ENCODE measurements at places on chromosomes 3 and 15.

DNA sequence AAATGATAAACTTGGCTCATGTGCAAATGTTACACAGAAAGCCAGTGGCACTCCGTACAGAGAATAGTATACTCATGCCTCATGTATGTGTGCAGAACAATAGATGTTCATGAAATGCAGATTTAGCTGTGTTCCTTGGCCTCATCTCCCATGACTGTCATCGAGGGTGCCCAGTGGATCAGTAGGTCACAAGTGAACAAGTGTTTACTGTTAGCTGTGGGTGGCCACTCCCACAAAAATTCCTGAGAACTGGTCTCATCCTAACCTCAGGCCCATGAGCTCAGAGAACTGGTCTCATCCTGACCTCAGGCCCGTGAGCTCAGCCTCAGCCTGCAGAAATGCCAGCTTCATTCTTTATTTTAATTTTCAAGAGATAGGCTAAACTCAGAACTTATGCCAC, 124.1 kb downstream of the GADL1 start:
- DNase-seq = no peak

- no peak for DNase-seq
These were observed 13.6 kb downstream of the RARRES1 start for GRCh38 chr3:158718490-158719170.

DNA sequence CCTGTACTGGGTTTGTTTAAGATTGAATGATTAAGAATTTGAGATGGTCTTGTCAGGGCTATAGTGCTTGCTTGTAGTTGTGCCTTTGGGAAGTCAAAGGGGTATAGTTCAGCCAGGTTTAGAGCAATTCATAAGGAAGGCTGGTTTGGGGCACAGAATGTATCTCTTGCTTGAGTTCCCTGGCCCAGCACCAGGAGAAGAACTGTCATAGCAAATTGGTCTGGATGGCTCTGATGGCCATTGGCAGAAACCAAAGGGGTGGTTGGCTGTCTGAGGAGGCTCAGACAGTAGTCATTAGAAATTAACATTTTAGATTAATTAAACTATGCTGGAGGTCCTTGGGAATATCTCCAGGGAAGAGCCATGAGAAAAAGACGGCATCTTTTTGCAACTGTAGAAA, 25.4 kb upstream of the OTOL1 start:
- no peak for DNase-seq

GRCh38 chr3:68751888-68752287, 180.5 kb downstream of the TAFA4 start:
- no peak for DNase-seq

DNA sequence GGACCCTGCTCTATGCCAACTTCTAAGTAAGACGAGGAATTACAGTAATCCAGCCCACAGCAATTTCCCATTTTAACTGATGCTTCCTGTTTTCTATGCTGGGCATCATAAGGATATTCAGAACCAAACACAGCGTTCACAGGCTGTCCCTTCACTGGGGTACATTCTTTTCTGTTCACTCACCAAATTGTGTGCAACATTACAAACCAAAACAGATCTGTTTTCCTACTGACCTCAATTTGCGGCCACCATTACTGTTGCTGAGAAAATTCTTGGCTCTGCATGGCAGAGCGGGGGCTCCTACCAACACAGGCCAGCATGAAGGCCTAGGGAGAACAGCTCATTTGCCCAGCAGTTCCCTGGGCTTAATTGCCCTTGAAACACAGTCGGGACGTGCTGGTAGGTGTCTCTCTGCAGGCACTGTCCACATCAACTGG, 76.5 kb downstream of the MYO1E start:
- no peak for DNase-seq

DNA sequence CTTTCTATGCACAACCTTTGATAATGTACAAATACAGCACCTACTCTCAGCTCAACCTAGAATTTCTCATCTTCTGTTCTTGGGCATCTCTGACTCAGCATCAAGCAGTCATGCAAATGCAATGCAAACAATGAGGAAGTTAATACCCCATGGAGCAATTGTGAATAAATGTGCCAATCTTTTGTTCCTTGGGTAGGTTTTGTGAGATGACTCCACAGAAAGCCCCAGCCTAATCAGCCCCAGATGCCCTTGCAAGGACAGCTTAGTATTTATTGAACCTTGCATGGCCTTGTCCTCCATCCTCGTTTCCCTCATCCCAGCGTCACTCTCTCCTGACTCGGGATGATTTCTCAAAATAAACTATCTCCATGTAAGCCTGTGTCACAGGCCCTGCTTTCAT, 494.7 kb upstream of the NECTIN3 start:
- DNase-seq = no peak

DNA sequence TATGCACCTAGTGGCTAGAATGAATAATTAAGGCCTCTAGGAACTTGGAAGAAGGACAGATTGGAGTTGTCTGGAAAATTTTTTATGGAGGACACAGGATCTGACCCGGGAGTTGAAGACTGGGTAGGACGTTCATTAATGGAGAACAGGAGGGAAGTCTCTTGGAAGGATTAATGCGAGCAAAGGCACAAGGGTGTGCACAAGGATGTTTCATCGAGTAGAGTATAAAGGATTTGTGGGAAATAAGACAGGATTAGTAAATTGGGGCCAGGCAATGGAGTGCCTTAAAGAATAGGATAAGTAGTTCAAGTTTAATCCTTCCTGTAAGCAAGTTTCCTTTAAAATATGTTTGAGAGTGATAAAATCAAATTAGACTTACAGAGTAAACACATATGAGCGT, 14.6 kb downstream of the LMOD3 start:
- no peak for DNase-seq

GRCh38 chr3:4976109-4976508, 3.1 kb upstream of the BHLHE40 start:
- peak; percentile 77 for DNase-seq

DNA sequence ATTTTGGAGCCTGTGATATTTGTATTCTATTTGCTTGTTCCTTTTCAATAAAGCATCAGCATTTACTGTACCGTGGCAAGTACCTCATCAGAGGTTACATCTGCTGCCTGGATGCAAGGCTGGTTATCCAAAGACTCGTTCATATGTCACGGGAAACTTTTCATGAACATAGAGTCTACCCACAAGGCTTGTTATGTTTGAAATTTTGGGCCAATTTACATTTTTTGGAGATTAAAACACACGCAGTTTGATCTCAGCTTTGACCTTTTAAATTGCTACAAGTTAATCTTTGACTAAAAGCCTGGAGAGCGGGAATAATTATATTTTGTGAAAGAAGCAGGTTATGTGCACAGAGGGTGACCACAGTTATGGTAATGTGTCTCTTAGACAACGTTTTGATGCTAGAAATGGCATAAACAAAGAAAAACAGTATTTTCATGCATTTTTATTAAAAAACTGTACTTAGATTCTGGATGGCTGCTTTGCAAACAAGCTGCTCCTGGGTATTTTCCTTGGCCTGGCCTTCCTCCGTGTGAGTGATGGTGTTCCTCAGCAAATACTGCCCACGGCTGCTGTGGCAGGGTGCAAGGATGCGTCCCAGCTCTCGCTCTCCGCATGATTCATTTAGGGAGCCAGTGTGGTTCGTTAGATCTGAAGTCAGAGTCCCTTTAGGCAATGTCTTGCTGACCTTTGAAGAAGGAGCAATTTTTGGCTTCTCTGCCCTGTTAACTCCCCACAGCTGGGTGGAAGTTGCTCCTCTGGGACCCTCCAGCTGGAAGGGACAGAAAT, 27.1 kb downstream of the CHST2 start:
- DNase-seq = no peak

- DNase-seq = no peak
These were observed 271.9 kb downstream of the FOXP1 start for GRCh38 chr3:71311661-71312046.
